Suppressor macrophage treated with lipopolysaccharide for 1 hour (primary cell): ENCODE measurements at places on chromosomes 16 and 17.

DNA sequence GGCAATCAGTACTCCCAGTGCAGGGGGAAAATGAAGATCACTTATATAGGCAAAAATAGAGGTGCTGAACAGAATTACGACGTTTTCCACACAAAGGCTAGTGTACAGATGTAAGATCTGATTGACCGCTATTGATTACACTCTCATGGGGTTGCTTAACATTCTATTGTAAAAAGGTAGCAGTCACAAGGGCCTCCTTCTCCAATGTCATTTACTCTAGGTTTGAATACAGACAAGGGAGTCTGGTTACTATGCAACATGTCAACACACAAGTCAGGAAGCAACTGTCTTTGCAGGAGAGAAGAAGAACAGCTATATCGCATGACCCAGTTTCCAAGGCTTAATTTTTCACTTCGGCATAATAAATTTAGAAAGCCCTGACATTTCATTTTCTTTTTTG lies 7.9 kb downstream of the KRT37 start:
- DNase-seq = no peak

DNA sequence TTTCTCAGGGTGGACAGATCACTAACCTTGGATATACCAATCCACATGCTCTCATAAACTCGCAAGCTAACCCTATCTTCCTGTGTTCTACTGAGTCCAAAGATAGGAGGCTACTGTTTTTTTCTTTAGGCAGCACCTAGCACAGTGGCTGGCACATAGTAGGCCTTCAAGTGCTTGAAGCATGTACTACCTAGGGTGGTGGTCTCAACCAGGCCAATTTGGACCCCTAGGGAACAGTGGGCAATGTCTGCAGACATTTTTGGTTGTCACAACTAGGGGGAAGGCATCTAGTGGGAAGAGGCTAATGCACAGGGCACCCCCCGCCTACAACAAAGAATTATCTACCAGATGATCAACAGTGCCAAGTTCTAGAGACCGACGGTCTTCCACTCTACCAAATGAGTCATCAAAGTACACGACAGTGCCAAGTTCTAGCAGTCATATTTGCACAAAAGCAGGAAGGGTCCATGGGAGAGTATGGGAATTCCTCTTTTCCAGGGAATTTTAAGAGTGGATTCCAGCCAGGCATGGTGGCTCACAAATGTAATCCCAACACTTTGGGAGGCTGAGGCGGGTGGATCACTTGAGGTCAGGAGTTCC lies 390.3 kb downstream of the SLC39A11 start:
- no peak for DNase-seq

DNA sequence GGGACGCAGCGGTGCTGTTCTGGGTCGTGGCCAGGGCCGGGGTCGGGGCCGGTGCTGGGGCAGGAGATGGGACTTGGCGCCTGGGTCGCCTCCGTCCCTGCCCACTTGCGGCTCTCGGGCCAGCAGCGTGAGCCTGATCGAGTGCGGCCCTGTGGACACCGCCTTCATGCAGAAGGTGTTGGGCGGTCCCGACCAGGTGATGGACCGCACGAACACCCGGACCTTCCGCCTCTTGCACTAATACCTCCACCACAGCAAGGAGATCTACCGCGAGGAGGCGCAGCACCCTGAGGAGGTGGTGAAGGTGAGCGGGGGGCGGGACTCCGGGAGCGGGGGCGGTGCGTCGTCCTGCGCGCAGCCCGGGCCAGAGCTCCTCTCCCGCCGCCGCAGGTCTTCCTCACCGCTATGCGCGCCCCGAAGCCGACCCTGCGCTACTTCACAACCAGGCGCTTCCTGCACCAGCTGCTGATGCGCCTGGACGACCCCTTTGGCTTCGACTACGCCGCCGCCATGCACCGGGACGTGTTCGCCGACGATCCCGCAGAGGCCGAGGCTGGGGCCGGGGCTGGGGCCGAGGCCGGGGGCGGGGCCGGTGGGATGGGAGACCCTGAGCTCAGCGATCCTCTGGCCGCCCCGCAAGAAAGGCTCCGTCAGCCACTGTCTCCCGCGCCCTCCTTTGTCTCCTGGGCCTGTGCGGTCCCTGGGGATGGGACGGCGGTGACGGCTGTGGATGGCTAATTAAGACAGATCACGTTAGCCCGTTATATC lies 4.5 kb upstream of the HSD17B1 start:
- no peak for DNase-seq

DNA sequence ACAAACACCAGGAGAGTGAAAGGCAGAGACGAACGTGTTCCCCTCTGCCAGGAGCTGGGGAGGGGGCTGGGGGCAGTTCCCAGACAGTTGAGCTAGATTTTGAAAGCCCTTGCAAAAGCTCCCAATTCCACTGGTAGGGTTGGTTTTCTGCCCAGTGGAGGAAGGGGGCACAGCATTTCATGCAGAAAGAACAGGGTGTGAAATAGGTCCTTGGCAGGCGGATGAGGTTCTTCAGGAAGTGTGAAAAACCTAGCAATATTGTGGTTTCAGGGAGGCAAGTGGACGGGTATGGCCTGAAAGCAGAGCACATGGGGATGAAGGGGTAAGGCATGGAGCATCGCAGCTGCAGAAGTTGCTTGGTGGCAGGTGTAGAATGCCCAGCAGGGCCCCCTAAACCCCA lies 248.3 kb downstream of the KATNIP start:
- no peak for DNase-seq

DNA sequence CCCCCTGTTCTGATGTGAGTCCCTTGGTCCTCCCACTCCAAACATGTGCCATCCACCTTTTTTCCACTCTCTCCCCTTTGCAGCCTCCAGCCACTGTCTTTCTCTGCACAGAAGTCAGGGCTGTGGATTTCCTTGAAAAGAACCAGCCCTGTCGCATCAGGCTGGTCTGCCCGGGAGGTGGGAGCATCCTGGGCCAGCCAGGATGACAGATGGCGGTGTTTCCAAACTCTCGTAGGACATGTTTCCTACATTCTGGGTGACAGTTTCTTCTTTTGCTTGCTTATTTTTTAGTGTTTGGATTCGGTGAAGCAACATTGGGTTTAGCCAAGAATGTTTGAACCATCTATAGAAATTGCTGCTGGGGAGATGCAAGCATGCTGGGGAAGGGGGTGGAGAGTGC lies 100.8 kb downstream of the CCDC182 start:
- DNase-seq = no peak

GRCh38 chr17:3665834-3666233 lies 2.5 kb downstream of the TAX1BP3 start:
- no peak for DNase-seq

GRCh38 chr16:21083729-21084268 lies 66.8 kb downstream of the DNAH3 start:
- DNase-seq = peak; percentile 64

GRCh38 chr16:69663846-69664245 lies 62.5 kb downstream of the NQO1 start:
- DNase-seq = no peak

- no peak for DNase-seq
Measured at GRCh38 chr17:5044630-5045029, 9.4 kb upstream of the SLC52A1 start.

DNA sequence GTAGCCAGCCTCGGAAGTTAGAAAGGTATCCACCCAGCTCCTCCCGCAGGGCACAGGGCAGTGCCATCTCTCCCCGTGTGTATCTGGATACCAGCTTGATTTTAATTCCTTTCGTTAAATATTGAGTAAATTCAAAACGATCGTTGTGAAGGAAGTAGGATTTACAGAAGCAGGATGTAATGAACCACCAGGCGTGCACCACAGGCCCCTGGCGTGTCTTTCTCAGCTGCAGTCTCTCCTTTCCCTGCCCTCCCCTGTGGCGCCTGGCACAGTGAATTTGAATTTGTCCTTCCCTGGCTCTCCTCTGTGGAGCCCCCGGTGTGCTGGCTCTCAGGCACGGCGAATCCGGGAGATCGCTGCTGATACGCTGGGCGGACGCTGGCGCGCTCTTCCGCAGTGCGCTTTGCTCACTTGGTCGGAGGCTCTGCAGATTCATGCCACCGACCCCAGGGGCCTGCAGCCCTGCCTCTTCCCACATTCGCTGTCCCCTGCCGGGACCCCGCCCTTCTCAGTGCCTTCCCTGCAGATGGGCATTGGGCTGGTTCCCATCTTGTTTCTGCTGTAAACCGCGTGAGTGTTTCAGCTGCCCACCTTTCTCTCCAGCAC lies 164.6 kb downstream of the RPTOR start:
- no peak for DNase-seq

DNA sequence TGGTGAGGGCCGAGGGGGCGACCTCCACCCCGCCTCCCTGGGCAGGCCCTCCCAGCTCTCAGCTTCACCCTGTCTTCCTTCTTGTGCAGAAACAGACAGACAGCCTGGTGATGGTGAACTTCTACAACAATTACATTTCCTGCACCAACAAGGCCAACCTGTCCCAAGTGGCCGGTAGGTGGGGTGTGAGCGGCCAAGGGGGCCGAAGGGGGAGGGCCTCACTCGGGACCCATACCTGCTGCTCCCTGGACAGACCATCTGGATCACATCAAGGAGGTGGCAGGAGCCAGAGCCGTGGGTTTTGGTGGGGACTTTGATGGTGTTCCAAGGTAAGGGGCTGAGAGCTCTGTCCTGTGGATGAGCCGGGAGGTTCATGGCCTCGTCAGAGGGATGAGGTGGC lies 20.1 kb downstream of the CHMP1A start:
- DNase-seq = no peak

DNA sequence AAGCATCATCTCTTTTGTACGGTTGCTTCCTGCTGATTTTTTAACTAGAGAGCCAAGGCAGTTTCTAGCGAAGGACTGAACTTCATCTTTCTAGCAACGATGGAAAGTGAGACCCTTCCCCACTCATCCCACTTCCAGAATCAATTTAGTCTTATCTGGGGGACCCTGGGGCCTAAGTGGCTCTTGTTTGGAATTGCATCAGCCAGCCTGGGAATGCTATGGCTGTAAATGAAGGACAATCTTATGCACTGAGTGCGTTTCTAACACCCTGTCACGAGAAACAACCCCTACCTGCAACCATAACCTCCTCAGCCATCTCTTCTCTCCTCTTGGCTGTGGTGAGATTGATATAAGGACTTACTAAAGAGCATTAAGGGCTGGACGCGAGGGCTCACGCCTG lies 64.8 kb downstream of the ERCC4 start:
- DNase-seq = no peak

GRCh38 chr17:77534137-77534536 lies 393.4 kb downstream of the SEC14L1 start:
- no peak for DNase-seq

- DNase-seq = no peak
Measured at GRCh38 chr17:50832267-50832863, 3.0 kb upstream of the WFIKKN2 start.

- no peak for DNase-seq
Measured at GRCh38 chr17:66583112-66583748, 251.7 kb upstream of the CACNG5 start.

GRCh38 chr16:84724606-84725309 lies 25.0 kb downstream of the USP10 start:
- DNase-seq = peak; percentile 58

GRCh38 chr17:80101946-80102663 lies 724 bp downstream of the GAA start:
- DNase-seq = peak; percentile 61

GRCh38 chr16:28108590-28109247 lies 45.2 kb upstream of the GSG1L start:
- peak; percentile 55 for DNase-seq

DNA sequence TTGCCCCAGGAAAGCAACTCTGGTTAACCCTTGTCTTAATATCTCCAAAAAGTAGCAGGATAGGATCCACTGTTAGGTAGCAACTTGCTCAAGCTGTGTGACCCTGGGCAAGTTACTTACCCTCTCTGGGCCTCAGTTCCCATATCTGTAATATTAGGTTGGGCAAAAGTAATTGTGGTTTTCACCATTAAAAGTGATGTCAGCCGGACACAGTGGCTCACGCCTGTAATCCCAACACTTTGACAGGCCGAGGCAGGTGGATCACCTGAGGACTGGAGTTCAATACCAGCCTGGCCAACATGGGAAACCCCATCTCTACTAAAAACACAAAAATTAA lies 179.3 kb downstream of the FOXL1 start:
- DNase-seq = no peak

DNA sequence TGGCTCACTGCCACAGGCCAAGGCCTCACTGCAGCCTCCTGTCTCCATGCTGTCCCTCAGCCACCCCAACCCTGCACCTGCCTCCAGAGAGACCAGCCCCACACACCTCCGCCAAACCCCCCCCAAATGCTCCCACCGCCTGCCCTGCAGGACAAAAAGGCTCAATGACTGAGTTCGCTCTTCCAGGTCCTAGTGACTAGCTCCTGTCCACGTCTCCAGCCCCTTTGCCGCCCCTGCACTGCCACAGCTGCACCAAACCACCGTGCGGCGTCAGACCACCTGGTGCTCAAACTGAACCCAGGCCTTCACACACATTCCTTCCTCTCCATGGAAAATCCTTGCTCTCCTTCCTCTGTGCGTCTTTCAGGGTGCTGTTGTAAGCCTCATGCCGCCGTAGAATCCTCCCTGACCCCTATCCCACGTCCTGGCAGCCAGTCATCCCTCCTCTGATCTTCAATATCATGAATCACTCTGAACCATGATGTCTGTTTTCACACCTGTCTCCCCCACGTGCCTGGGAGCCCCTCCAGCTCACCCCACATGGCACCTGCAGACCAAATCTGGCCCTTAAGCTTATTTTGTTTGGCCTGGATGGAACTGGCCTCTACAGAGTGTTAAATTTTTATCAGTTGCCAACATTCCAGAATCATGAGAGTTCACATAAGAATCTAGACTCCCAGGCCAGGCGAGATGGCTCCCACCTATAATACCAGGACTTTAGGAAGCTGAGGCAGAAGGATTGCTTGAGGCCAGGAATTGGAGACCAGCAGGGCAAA lies 4.3 kb upstream of the GSG1L start:
- no peak for DNase-seq

DNA sequence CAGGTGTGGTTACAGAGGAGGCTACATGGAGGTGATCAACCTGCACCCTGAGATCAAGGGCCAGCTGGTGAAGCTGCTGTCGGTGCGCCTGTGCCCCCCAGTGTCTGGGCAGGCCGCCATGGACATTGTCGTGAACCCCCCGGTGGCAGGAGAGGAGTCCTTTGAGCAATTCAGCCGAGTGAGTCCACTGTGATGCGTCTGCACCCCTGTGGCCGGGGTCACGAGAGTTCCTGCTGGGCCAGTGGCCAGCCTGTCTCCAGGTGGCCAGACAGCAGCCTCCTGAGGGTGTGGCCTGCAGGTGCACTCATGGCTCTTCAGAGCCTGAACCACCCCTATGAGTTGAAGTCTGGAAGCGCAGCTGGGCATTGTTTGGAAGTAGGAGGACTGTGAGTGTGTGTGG lies 38.1 kb downstream of the GPT2 start:
- DNase-seq = no peak

DNA sequence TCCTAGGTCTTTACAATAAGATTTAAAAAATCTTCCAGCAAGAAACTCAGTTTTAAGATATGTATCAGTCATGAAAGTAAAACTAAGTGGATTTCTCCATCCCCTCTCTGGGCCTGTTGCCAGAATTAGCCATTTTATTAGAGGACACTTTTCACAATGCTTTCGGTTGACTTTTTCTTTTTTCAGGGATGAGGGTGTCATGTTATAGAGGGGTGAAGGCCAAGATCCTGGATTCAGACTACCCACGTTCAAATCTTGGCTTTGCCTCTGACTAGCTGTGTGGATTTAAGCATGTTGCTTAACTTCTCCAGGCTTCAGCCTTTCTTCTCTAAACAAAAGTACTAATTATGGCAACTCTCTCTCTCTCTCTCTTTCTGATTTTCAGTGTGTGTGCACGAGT lies 111.7 kb upstream of the COX10 start:
- DNase-seq = no peak
